ENCODE measurements at places on chromosomes 2 and 18.

GRCh38 chr2:20565623-20566236, 85.2 kb downstream of the HS1BP3 start:
- peak; percentile 49 for DNase-seq

DNA sequence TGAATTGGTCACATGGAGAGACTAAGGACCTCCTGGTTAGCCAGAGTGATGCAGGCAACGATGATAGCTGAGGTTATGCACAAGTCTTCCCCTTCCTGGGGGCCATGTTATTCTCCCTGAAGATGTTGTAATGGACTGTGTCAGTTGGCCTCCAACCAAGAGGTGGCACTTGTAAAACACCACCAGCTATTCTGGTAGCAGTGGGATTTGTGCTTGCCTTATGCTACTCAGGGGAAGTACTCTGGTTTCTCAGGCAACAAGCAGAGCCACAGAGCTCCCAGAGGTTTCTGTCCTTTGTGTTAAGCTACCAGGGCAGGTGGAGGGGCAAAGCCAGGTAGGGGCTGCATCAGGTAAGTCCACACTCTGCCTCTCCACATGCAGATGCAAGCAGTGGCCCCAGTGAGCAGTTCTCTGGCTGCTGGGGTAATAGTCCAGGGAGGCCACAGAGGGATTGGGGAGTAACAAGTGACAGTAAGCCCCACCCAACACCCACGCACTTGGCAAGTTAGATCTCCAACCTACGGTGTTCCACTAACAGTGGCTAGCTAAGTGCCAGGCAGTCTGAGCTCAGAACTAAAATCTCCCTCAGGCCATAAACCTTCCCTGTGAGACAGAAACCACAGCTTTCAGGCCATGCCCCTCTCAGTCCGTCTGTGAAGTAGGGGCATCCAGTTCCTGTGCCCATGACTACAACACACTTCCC, 99.7 kb downstream of the RND3 start:
- no peak for DNase-seq

DNA sequence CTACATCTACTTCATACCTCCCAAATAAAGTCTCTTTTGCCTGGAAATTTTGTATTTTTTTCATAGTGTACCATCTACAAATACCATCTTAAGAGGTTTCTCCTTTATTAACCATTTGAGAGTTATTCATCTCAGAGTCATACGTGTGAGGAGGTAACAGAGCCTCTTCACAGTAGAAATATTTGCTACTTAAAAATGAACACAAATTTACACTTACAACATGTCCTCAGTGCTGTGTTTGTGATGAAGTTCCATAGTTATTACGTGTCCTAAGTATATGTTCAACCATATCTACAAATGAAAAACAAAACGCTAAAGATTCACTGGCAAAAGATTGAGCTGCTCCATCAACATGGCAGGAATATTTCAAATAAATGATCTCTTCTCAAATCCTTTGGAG, 48.5 kb upstream of the HNRNPA3 start:
- DNase-seq, result no peak

GRCh38 chr18:40810372-40810771, 1144.7 kb upstream of the PIK3C3 start:
- DNase-seq, result peak; percentile 23

DNA sequence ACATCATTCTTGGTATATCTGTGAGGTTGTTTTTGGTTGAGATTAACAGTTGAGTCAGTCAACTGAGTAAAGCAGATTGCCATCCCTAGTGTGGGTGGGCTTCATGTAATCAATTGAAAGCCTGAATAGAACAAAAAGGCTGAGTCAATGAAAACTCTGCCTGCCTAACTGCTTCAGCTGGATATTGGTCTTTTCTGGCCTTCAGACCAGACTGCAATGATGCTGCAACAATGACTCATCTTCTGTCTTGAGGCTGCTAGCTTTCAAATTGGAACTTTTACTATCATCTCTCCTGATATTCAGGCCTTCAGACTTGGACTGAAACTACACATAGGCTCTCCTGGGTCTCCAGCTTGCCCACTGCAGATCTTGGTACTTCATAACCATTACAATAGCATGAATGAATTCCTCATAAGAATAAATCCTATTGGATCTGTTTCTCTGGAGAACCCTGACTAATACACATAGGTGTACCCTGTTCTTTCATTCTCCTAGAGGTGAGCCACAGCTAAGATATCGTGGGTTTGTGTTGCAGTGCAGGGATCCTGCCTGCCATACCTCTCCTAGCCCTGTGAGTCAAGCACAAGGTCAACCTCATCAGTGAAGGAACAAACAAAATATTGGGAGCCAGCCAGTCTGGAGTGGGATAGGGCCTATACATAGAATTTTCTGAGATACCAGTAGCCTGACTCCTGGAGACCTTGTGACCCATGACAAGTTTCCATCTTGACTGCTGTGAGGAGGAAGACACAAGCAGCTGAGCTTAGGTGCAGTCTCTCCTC, 473.8 kb downstream of the DCC start:
- DNase-seq, result peak; percentile 0

- DNase-seq, result peak; percentile 21
Measured at GRCh38 chr2:175575346-175576258, 394.1 kb upstream of the ATP5MC3 start.

- peak; percentile 51 for DNase-seq
Measured at GRCh38 chr18:12236934-12237832, 17.0 kb upstream of the CIDEA start.

GRCh38 chr2:172861656-172862476, 126.2 kb downstream of the RAPGEF4 start:
- no peak for DNase-seq

GRCh38 chr2:29317077-29317517, 201.9 kb downstream of the CLIP4 start:
- peak; percentile 77 for DNase-seq

DNA sequence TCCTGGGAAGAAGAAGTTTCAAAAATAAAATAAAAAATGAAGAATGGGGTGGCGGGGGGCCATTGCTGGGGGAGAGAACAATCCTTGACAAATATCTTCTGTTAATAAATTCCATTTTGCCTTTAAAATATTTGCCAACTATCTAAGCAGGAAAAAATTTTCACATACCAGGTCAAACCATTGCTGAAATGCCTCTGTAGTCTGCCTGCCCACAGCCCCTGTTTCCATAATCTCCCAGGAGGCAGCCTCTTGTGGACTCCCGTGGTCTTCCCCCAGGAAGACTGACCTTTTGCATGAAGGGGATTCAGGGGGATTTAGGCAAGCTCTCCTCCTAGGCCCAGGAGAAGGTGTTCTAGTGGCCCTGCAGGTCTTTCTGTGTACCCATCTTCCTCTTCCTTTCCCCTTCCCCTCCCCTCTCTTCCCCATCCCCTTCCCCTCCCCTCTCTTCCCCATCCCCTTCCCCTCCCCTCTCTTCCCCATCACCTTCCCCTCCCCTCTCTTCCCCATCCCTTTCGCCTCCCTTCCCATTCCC, 61.0 kb downstream of the RPL37A start:
- DNase-seq, result peak; percentile 63

- DNase-seq, result no peak
Measured at GRCh38 chr2:182365855-182366254, 61.0 kb downstream of the PDE1A start.
